Left renal pelvis (tissue), 4 donors: ENCODE measurements at places on chromosomes 5 and 9. TPM values are rescaled to one million over a fixed set of nuclear protein-coding genes. Genes with fewer than 3 reads are reported as not detected.

Gene C5orf63
- polyA plus RNA-seq, result 21.1 TPM

Gene HMCN2
- 1.7 TPM for polyA plus RNA-seq

Gene PCDHGA8
- 0.56 TPM for polyA plus RNA-seq

Gene SPATA31C1
- 0.63 TPM for polyA plus RNA-seq

Gene IL3
- not detected for polyA plus RNA-seq

Gene EGR1
- 2,794 TPM for polyA plus RNA-seq

Gene PCDHA4
- polyA plus RNA-seq, result 1.0 TPM

Gene IGIP
- 8.2 TPM for polyA plus RNA-seq

Gene GLRA1
- polyA plus RNA-seq, result not detected

DNA sequence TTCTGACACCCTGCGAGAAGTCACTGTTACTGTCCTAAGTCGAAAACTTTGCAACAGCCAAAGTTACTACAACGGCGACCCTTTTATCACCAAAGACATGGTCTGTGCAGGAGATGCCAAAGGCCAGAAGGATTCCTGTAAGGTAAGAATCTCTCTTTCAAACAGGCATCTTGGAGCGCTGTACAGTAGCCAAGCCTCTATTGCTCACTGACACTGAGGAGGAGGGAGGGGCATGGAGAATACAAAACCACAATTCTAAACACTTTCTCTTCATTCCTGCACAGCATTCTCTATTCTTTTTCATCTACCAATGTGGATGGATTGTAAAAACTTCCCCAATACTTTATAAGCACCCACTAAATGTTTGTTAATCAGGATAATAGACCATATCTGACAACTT lies 7.4 kb downstream of the GZMK start:
- DNase-seq, result no peak

- DNase-seq, result no peak
Observed at GRCh38 chr9:2679011-2679410, 38.3 kb upstream of the KCNV2 start.

DNA sequence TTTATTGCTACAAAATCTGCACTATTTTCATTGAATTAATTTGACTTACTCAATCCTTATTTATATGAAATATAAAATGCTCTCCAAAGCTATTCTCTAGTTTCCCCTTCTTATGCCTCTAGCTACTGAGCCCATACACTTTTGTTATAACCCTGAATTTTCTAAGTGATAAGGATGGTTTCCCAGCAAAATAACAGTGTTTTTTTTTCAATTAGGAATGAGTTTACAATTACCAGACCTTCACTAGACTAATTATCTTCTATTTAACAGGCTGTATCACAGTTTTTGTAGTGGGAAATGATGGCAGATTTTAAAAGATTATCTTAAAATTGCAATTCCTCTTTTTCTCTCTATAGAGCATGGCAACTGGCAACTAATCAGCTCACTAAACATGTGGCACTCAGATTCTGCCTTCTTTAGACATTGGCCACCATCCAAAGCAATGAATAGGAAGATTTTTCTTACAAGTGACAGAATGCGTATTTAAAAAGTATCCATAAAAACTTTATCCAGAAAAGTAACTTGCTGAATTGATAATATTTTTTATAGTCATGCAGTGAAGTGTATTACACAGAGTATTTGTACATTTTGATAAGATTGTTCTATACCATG lies 585.7 kb upstream of the ZNF608 start:
- DNase-seq, result no peak

DNA sequence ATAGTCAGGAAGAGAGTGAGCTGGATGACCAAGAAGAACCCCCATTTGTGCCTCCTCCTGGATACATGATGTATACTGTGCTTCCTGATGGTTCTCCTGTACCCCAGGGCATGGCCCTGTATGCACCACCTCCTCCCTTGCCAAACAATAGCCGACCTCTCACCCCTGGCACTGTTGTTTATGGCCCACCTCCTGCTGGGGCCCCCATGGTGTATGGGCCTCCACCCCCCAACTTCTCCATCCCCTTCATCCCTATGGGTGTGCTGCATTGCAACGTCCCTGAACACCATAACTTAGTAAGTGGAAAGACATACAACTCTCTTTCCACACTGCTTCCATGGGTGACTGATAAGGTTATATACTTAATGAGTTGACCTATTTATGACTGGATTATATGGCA lies 51.5 kb downstream of the RAB14 start:
- no peak for DNase-seq

GRCh38 chr9:78676009-78676408 lies 379.1 kb downstream of the PSAT1 start:
- DNase-seq, result no peak

- DNase-seq, result no peak
Observed at GRCh38 chr9:120363697-120364096, 216.3 kb downstream of the CDK5RAP2 start.

GRCh38 chr5:14683906-14684455 lies 19.5 kb downstream of the OTULIN start:
- DNase-seq, result no peak

- DNase-seq, result no peak
Observed at GRCh38 chr9:122332083-122332482, 38.7 kb upstream of the PTGS1 start.

- no peak for DNase-seq
Observed at GRCh38 chr9:136052472-136052880, 42.6 kb downstream of the NACC2 start.

- DNase-seq, result no peak
Observed at GRCh38 chr5:96922499-96923244, 13.2 kb upstream of the LNPEP start.

DNA sequence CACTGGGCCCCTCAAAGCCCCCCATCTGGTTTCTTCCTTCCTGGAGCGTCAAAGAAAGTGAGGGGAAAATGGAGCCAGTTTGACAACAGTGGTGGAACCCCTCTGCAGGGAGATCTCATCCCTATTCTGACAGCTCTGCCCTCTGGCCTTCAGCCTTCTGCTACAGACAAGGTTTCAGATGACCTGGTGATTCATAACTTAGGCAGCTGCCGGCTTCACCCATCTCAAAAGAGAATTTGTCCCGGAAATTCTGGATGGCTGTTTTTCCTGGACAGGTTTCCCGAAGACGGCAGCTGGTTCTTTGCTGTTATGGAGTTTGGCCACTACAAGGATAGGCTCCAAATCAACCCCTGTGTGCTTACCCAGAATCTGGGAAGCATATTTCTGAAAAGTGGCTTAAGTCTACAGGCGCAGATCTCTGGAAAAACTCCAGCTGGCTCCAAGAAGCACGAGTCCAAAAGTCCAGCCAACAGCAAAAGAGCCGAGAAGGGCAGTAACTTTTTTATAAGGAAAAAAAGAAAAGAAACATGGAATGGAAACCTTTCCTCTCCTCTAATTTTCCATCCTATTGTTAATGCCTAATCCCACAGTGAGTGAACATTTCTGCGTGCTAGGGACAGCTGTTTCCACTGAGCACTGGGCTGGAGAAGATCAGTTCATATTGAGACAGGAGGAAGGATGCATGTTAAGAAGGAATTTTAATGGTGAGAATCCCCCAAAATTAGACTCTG lies 54.5 kb downstream of the ZNF366 start:
- peak; percentile 51 for DNase-seq

DNA sequence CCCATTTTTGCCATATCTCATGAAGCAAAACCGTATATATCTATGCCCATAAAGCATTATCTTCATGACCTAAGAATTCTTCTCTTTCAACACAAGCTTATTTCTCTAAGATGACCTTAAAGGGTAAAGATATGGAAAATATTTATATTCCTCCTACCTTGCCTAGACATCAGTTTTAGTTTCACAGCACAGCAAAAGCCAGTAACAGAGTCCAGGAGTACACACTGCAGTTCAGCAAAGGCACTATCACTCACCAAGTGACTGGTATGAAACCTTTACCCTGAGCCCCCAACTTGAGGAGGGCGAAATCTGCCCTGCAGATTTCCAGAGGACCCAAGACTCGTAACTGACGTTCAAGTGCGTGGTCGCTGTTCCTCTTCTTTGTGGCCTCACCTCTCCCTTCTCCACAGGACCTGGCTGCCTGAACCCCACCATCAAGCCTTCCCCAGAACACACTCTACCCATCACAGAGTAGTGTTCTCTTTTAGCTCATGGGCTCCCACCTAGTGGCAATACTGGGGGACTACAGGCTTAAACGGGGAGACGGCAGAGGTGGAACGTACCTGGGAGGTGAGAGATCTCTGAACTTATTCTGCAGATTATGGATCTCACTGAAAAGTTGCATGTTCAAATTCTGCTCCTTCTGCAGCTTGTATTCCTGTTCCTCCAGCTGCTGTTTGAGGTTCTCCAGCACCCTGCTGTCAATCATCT lies 141.0 kb downstream of the CDK5RAP2 start:
- DNase-seq, result no peak

GRCh38 chr9:96219026-96219899 lies 82.7 kb downstream of the HSD17B3 start:
- DNase-seq, result no peak
